ENCODE measurements at places on chromosomes 4 and X. TPM values are rescaled to one million over a fixed set of nuclear protein-coding genes. Genes with fewer than 3 reads are reported as not detected.

Gene ITGB1BP2
- polyA plus RNA-seq = 3.5 TPM

Gene ZXDA
- polyA plus RNA-seq = 0.99 TPM

Gene LIMCH1
- polyA plus RNA-seq = 1.1 TPM

Gene HTR2C
- polyA plus RNA-seq = not detected

Gene ZNF280C
- 3.1 TPM for polyA plus RNA-seq

- H3K4me1 ChIP-seq = no peaks in the 10 kb centered on the region
- no peaks in the 10 kb centered on the region for H3K27me3 ChIP-seq
- no peak overlapping the region for H3K27ac ChIP-seq
- no peaks in the 10 kb centered on the region for H3K36me3 ChIP-seq
- H3K4me3 ChIP-seq = no peak overlapping the region
- DNase-seq = no peak
Measured at GRCh38 chr4:157270108-157270507, 49.6 kb downstream of the GRIA2 start.

- peaks cover 20% of the 10 kb centered on the region for H3K36me3 ChIP-seq
- H3K27ac ChIP-seq = no peak overlapping the region
- DNase-seq = no peak
- H3K4me3 ChIP-seq = no peak overlapping the region
- H3K4me1 ChIP-seq = no peaks in the 10 kb centered on the region
Measured at GRCh38 chr4:67659065-67659464, 41.9 kb downstream of the UBA6 start.

GRCh38 chr4:184000457-184001396 is 95.6 kb downstream of the STOX2 start:
- no peak overlapping the region for H3K4me3 ChIP-seq
- H3K36me3 ChIP-seq = peaks cover 23% of the 10 kb centered on the region
- H3K4me1 ChIP-seq = peaks cover 8% of the 10 kb centered on the region
- no peak overlapping the region for H3K27ac ChIP-seq
- H3K27me3 ChIP-seq = no peaks in the 10 kb centered on the region

DNA sequence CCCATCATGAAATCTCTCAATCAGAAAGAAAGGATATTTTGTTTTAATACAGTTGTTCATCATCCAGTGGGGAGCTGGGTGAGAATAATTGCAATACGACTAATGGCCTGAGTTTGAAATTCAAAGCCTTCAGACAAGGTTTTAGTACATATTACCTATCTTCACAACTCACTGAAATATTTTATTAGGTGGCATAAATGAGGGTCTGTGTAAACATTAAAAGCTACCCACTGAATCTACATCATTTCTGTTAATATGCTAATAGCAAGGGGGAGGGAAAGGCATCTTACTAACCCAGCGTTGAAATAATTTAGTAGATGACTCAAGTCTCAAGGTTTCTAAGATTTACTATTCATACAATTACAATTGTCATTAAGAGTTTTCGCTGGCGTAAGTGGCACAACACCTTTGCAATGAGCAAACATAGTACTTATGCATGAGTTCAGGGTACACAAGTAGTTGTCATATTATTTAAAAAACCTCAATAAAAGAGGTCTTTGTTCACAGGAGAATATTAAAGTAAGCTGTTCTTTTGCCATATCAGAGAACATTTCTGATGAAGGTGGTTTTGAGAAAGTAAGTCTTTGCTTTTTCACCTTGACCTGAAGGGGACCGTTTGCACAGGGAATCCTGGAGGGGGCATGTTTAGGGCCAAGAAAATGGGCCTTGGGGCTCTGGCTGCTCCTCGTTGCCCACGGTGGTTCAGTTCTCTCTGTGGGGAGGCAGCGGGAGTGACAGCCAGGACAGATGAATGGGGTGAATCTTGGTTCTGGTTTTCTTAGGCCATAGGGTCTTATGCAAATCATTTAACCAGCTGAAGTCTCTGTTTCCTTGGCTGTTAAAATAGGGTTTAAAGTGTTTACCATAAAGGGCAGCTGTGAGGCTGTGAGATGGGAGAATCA is 4.5 kb upstream of the RHOH start:
- H3K4me3 ChIP-seq = no peak overlapping the region
- no peaks in the 10 kb centered on the region for H3K36me3 ChIP-seq
- DNase-seq = no peak
- peaks cover 4% of the 10 kb centered on the region for H3K27me3 ChIP-seq
- H3K27ac ChIP-seq = no peak overlapping the region

- H3K36me3 ChIP-seq = no peaks in the 10 kb centered on the region
- H3K27ac ChIP-seq = no peak overlapping the region
- H3K27me3 ChIP-seq = no peaks in the 10 kb centered on the region
- no peaks in the 10 kb centered on the region for H3K4me1 ChIP-seq
- H3K4me3 ChIP-seq = no peak overlapping the region
Measured at GRCh38 chr4:79164907-79165610, 160.8 kb downstream of the NAA11 start.

DNA sequence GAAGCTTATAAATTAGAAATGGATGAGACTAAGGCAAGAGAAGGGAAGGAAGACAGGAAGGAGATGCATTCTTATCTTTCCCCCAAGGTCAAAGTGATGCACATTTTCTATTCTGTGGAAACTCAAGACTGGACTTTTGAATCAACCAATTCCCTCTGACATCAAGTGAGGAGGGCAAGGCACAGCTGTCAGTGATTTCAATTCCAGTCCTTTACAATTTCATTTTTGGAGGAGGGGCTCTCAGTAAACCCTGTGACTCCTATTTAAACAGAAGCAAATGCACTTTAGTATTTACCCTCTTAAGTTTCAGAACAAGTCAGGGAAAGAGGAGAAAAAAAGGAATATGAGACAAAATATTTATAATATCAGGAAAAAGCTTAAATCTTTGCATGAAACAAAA is 134.0 kb downstream of the MGST2 start:
- H3K27me3 ChIP-seq = no peaks in the 10 kb centered on the region
- peaks cover 3% of the 10 kb centered on the region for H3K4me1 ChIP-seq
- H3K27ac ChIP-seq = no peak overlapping the region
- no peak for DNase-seq

DNA sequence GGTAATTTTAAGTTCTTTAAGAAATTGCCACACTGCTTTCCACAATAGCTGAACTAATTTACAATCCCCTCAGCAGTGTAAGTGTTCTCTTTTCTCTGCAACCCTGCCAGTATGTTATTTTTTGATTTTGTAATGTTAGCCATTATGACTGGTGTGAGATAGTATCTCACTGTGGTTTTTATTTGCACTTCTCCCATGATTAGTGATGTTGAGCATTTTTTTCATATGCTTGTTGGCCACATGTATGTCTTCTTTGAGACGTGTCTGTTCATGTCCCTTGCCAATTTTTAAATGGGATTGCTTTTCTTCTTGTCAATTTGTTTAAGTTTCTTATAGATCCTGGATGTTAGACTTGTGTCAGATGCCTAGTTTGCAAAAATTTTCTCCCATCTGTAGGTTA is 86.1 kb downstream of the BMP3 start:
- H3K4me3 ChIP-seq = no peak overlapping the region
- H3K4me1 ChIP-seq = no peaks in the 10 kb centered on the region
- no peaks in the 10 kb centered on the region for H3K27me3 ChIP-seq
- no peak for DNase-seq
- no peak overlapping the region for H3K27ac ChIP-seq

- no peak overlapping the region for H3K27ac ChIP-seq
- H3K27me3 ChIP-seq = peaks cover 8% of the 10 kb centered on the region
- H3K4me3 ChIP-seq = no peak overlapping the region
- H3K36me3 ChIP-seq = no peaks in the 10 kb centered on the region
Measured at GRCh38 chr4:7421356-7422150, 13.2 kb downstream of the PSAPL1 start.
